Nephron progenitor cell (in vitro differentiated cells): ENCODE measurements at places on chromosomes 2 and 18.

GRCh38 chr2:241257419-241258032, 57.9 kb downstream of the HDLBP start:
- DNase-seq = no peak
- no peaks in the 10 kb centered on the region for H3K27me3 ChIP-seq
- H3K4me1 ChIP-seq = no peaks in the 10 kb centered on the region
- no peak overlapping the region for H3K27ac ChIP-seq
- H3K4me3 ChIP-seq = no peak overlapping the region

DNA sequence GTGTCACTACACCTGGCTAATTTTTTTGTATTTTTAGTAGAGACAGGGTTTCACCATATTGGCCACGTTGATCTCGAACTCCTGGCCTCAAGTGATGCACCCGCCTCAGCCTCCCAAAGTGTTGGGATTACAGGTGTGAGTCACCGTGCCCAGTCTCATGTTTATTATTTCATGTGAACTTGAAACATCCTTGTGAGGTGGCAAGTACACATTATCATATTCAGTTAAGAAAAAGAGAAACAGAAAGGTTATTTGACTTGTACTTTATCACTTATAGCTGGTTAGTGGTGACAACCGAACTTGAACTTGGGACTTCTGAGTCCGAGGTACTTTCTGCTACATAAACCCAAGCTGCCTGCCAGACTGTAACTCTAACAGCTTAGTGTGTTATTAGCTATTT, 24.4 kb downstream of the ABHD3 start:
- peaks cover 10% of the 10 kb centered on the region for H3K4me1 ChIP-seq
- H3K27ac ChIP-seq = no peak overlapping the region
- H3K36me3 ChIP-seq = no peaks in the 10 kb centered on the region

DNA sequence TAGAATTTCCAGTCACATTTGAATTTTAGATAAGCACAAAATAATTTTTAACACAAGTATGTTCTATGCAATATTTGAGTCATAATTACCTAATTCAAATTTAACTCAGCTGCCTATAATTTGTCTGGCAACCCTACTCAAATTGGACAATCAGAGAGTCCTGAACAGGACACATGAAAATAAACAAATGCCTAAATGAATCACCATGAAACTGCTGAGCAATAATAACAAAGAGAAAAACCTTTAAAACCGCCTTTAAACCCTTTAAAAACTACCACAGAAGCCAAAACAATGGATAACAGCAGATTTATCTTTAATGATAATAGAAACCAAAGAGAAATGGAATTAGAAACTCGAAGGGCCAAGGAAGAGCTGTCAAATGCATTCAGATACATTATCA, 39.5 kb downstream of the ARL4C start:
- peaks cover 9% of the 10 kb centered on the region for H3K4me1 ChIP-seq
- H3K36me3 ChIP-seq = peaks cover 20% of the 10 kb centered on the region
- H3K4me3 ChIP-seq = no peak overlapping the region
- no peaks in the 10 kb centered on the region for H3K27me3 ChIP-seq

DNA sequence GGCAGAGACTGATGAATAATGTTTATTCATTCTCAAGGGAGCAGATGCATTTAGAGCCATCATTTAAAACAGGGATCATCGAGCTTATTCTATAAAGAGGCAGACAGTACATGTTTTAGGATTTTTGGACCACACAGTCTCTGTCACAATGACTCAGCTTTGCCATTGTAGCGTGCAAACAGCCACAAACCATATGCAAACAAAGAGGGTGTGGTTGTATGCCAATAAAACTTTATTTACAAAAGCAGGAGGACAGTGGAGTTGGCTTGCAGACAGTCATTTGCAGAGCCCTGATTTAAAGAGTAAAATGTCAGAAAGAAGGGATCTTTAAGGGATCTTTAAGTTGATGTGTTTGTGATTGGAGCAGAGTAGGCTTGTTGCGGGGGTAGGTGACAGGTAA, 51.5 kb downstream of the SMIM21 start:
- H3K36me3 ChIP-seq = no peaks in the 10 kb centered on the region
- H3K4me1 ChIP-seq = peaks cover 49% of the 10 kb centered on the region
- H3K4me3 ChIP-seq = no peak overlapping the region
- H3K27me3 ChIP-seq = peaks cover 11% of the 10 kb centered on the region

GRCh38 chr2:84906108-84906899, 848 bp downstream of the TMSB10 start:
- H3K4me3 ChIP-seq = peak overlapping the region; percentile 88
- H3K27me3 ChIP-seq = peaks cover 10% of the 10 kb centered on the region
- peak; percentile 37 for DNase-seq
- H3K4me1 ChIP-seq = peaks cover 30% of the 10 kb centered on the region
- peaks cover 43% of the 10 kb centered on the region for H3K36me3 ChIP-seq

DNA sequence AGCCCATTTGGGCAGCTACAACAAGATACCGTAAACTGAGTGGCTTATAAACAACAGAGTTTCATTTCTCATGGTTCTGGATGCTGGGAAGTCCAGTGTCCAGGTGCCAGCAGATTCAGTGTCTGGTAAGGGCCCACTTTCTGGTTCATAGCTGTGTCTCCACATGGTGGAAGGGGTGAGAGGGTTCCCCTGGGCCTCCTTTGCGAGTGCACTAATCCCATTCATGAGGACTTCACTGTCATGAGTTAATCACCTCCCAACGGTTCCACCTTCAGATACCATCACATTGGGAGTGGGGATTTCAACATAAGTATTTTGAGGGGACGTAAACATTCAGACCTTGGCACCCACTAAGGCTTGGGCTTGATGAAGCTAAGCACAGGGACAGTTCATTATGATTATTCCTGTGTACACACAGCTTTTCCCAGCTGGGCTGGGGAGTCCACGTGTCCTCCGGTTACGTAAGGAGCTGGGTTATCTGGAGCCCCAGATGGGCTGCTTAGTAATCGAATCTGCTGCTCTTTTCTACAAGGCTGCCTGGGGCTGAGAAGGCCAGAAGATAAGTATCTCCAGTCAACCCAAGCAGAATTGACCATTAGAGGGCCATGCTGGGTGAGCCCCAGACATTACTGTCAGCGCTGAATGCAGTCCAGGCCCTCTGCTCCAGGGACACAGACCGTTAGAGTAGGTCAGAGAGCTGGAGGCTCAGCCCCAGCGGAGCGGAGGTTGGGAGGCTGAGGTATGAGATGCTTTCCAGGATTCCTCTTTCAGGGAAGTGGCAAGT, 42.7 kb downstream of the EPAS1 start:
- no peak for DNase-seq
- H3K4me1 ChIP-seq = peaks cover 37% of the 10 kb centered on the region
- H3K27ac ChIP-seq = no peak overlapping the region
- no peaks in the 10 kb centered on the region for H3K36me3 ChIP-seq
- H3K4me3 ChIP-seq = no peak overlapping the region

GRCh38 chr2:145687442-145688134, 1167.7 kb upstream of the ZEB2 start:
- H3K27ac ChIP-seq = no peak overlapping the region
- peaks cover 6% of the 10 kb centered on the region for H3K4me1 ChIP-seq
- no peak overlapping the region for H3K4me3 ChIP-seq
- H3K27me3 ChIP-seq = no peaks in the 10 kb centered on the region

- peaks cover 12% of the 10 kb centered on the region for H3K27me3 ChIP-seq
- H3K36me3 ChIP-seq = no peaks in the 10 kb centered on the region
- no peak for DNase-seq
- H3K27ac ChIP-seq = no peak overlapping the region
These were observed 51.9 kb upstream of the ODC1 start for GRCh38 chr2:10499911-10500521.

DNA sequence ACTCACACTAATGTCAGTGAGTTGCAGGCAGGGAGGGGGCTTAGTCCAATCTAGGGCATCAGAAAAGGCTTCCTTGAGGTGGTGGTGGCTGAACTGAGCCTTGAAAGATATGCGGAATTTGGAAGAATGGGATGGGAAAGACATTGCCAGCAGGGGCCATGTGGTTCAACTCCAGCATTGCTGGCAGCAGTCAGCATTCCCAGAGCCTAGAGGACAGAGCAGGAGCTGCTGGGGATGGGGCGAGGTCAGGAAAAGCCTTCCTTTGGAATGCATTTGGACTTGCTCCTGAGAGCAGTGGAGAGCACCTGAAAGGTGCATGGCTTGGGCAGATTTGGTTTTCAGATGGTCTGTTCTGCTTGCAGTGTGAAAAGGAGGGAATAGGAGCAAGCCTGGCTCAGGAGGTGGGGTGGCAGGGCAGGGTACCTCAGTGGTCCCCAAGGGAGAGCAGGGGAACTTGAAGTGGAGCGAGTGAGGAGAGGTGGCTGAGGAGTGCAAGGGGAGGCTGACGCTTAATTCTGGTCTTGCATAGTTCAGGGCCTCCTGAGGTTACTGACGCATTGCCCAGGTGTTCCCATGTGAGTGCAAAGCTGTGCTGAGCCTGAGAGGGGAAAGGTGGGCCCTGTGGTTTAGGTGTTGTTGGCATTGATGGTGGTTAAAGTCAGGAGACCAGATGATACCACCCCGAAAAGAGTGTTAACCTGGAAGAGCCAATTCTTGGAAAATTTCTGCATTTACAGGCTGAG, 112.1 kb upstream of the MGAT5 start:
- peaks cover 5% of the 10 kb centered on the region for H3K27me3 ChIP-seq
- H3K27ac ChIP-seq = no peak overlapping the region
- no peak for DNase-seq
- H3K4me1 ChIP-seq = peaks cover 16% of the 10 kb centered on the region
- peaks cover 49% of the 10 kb centered on the region for H3K36me3 ChIP-seq
- no peak overlapping the region for H3K4me3 ChIP-seq

- H3K27me3 ChIP-seq = peaks cover 3% of the 10 kb centered on the region
- no peaks in the 10 kb centered on the region for H3K36me3 ChIP-seq
These were observed 1251.6 kb upstream of the ZEB2 start for GRCh38 chr2:145771525-145771924.

GRCh38 chr2:179263015-179263414, 1.6 kb downstream of the SESTD1 start:
- DNase-seq = no peak
- no peak overlapping the region for H3K27ac ChIP-seq
- peak overlapping the region; percentile 92 for H3K4me3 ChIP-seq
- peaks cover 19% of the 10 kb centered on the region for H3K36me3 ChIP-seq
- H3K4me1 ChIP-seq = peaks cover 22% of the 10 kb centered on the region

- peaks cover 2% of the 10 kb centered on the region for H3K27me3 ChIP-seq
- peaks cover 77% of the 10 kb centered on the region for H3K4me1 ChIP-seq
- no peak for DNase-seq
These were observed 49.0 kb downstream of the CDK15 start for GRCh38 chr2:201855356-201855755.

DNA sequence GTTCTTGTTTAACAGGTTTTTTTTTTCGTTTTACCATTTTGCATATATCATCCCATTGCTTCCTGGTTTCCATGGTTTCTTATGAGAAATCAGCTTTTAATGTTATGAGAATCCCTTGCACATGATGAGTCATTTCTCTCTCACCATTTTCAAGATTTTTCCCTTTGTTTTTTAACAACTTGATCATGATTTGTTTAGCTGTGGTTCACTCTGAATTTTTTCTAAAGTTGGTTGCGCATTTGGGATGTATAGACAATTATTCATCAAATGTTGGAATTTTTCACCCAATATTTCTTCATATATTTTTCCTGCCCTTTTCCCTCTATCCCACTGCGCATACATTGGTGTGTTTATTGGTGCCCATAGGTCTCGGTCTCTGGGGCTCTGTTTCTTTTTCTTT, 42.4 kb upstream of the BIN1 start:
- H3K4me1 ChIP-seq = peaks cover 34% of the 10 kb centered on the region
- no peak overlapping the region for H3K27ac ChIP-seq
- H3K36me3 ChIP-seq = peaks cover 8% of the 10 kb centered on the region
- H3K27me3 ChIP-seq = peaks cover 2% of the 10 kb centered on the region
- no peak overlapping the region for H3K4me3 ChIP-seq

DNA sequence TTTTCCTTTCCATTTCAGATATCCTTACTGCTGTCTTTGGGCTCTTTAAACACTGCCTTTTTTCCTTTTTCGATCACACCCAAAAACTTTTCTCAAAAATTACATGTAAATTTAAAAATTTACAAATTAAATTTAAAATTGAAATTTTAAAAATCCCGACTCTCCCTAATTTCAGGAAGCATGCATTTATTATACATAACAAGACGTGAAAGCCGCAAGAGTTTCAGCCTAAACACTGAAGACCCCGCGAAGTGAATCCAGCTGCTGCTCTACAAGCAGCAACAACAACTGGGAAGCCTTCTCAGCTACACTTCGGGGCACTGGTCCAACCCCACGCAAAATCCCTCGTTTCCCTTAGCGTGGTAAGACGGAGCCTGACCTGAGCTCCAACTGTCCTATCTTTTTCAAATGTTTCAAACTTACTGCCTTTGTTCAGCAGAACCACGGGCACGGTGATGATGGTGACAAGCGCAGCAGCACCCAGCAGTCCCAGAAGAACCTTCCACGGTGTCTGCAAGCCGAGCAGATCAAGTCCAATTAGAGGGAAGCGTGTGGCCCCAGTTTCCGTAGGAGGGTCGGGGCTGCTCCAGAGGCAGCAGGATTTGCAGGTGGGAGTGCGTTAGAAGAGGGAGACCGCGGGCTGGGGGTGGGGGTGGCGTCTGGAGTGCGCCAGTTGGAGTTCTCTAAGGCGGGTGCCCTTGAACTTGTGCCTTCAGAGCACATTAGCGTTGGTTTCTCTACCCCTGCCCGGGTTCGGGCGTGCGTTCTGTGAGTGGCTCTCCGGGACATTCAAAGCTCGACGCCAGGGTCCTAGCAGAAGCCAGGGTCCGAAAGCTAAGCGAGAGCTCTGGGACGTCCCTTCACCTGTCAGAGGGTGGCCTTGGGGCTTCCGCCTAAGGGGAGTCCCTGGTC, 783 bp downstream of the DPP4 start:
- H3K4me1 ChIP-seq = peaks cover 15% of the 10 kb centered on the region
- H3K27me3 ChIP-seq = peaks cover 62% of the 10 kb centered on the region
- H3K27ac ChIP-seq = no peak overlapping the region
- no peaks in the 10 kb centered on the region for H3K36me3 ChIP-seq

- H3K4me1 ChIP-seq = peaks cover 5% of the 10 kb centered on the region
- H3K27ac ChIP-seq = no peak overlapping the region
- no peak for DNase-seq
- H3K36me3 ChIP-seq = no peaks in the 10 kb centered on the region
- H3K27me3 ChIP-seq = peaks cover 2% of the 10 kb centered on the region
These were observed 59.7 kb upstream of the ZC3H15 start for GRCh38 chr2:186426153-186427016.
